Erythroblast (primary cell): ENCODE measurements at places on chromosomes 4 and X.

GRCh38 chr4:24570574-24571236 is 13.6 kb downstream of the DHX15 start:
- DNase-seq = no peak

DNA sequence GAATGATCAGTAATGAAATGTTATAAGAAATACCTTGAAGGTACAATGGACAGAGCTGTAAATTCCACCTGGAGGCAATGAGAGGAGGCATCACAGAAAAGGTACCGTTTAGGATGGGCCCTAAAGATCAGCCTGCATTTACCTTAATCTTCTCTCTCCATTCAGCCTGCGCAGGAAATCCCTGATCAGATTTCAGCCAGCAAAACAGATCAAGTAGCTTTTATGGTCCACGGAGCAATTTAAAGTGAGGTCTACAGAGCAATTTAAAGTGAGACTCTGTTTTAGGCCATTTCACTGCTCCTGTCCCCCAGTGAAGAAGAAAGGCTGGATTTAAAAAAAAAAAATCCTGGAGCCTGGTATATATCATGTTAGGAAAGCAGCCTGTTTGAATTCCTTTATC is 195.1 kb upstream of the VCX start:
- DNase-seq = no peak

GRCh38 chr4:26826721-26827120 is 33.9 kb upstream of the STIM2 start:
- no peak for DNase-seq

DNA sequence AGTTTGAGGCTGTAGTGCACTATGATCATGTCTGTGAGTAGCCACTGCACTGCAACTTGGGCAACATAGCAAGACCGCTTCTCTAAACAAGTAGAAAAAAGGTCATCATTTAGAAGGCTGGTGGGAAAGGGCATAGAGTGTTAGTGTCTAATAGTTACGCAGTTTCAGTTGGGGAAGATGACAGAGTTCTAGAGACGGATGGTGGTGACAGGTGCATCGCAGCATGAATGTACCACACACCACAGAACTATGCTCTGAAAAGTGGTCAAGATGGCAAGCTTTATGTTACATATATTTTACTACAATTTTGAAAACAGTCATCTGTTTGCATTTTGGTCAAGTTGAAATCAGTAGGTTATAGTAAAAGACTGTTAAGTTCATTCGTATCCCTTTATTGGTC is 23.7 kb upstream of the CLDN34 start:
- no peak for DNase-seq

DNA sequence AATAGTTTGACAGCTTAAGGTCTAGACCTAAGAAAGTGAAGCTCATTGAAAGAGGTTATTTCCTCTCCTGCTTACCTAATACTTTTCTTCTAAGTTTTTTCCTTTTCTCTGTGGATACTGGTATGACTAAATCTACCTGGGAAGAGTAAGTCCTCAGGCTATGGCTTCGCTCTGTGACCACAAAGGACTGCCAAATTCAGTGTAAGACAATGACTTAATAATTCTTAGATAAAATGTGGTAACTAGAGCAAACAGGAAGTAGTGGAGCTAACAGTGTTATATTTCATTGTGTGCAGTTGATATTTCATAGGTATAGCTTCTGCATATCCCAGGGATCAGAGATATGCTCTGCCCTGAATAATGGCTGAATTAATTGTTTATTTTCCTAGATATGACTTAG is 418.9 kb downstream of the CCSER1 start:
- DNase-seq = no peak

DNA sequence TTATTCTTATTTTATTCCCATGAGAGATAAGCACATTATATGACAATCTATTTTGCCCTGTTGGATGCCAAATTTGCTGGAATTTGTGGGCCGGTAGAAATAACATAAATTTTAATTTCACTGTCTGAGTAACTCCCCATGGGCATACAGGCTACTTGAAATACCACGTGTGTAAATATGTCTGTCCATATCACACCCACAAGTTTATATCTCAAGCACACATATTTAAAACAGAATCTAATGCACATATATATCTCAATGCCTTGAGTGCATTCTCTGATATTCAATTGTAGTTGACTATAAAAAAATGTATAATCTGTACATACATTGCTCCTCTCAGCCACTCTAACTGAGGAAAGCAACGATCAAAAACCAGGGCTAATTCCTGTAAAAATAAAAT is 51.2 kb downstream of the PPARGC1A start:
- DNase-seq = no peak

- no peak for DNase-seq
Measured at GRCh38 chr4:42671431-42672194, 14.7 kb upstream of the ATP8A1 start.

DNA sequence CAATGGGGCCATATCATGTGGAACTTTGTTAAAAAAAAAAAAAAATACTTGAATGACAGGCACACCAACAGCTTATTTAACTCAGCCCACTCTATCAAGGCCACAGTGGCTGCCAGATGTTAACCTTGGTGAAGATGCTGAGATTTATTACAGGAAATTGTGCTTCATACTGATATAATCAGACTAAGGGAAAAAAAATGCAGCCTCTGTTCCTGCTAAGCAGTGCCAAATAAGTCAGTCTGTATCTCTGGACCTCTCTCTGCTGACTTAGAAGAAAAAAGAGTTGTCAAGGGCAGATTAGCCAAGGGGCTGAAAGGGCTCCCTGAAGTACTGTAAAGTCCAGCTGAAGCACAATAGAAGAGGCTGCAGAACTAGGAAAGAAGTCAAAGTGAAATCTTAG is 677.7 kb upstream of the HTR2C start:
- DNase-seq = no peak

- no peak for DNase-seq
Measured at GRCh38 chr4:183478123-183478522, 26.7 kb upstream of the ING2 start.

GRCh38 chr4:56821381-56822243 is at the start of gene SPINK2:
Gene SPINK2, minus strand, starts transcription at chr4:56821701. Its CDS starts 39 bp downstream, at chr4:56821662.
- peak; percentile 15 for DNase-seq

DNA sequence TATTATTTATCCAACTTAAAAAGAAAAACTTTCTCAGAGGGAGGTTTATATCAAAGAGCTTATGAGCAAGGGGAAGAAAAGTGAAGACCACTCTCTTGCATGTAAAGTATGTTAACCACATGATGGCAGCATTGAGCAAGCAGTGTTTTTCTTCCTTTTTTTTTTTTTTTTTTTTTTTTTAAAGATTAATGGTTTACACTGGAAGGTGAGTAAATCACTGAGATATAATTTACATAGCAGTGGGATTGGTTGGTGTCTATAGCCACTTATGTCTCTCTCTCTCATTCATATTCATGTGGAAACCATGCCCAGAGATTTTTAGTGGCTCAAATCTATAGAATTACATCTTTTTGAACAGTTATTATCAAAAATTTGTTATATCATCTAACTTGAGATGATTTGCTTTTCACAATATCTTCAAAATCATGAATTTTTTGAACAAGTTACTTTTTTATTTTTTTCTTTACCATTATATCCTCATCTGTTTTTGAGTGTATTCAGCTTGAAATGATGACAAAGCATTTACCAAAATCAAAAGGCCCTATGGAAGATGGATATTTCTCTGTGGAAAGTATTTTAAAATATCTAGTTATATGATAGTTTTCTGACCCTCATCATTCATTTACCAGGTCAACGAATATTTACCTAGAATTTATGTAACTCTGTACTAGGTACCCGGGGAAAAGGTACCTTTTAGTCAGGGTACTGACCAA is 31.6 kb downstream of the MTHFD2L start:
- DNase-seq = peak; percentile 63

GRCh38 chr4:139603576-139604410 is 47.8 kb upstream of the SETD7 start:
- peak; percentile 42 for DNase-seq

DNA sequence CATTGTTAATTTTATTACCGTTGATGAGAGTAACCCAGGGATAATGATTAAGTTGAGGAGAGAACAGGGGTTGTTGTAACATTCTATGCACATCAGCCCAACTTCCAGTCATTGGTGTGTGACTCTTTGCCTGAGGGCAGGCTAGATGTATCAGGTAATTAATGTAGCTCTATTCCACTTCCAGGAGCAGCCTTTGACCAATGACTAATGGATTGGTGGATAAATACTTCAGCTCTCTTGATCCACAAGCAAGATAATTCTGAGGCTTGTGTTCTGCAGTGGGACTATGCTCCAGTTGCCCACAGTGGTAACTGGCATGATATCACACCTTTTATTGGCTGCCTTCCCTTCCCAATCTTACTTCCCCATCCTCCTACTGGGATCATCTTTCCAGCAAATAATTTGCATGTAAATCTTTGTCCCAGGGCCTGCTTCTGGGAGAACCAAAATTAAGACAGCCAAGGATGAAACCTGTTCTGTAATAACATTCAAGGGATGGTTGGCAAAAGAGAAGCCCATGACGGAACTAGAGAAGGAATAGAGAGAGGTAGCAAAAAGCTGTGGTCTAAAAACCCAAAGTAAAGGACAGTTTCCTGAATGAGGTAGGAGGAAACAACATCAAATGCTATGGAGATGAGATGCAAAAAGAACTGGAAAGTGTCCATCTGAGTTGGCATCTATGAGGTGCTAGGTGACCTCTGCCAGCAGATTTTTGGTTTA is 241.4 kb upstream of the RPS6KA3 start:
- no peak for DNase-seq

- DNase-seq = no peak
Measured at GRCh38 chrX:44785652-44786051, 58.2 kb upstream of the DUSP21 start.

GRCh38 chr4:124632439-124632838 is 80.1 kb downstream of the ANKRD50 start:
- no peak for DNase-seq
